HCEC 1CT (cell line): ENCODE measurements at places on chromosomes 2 and 18.

- no peak for DNase-seq
Measured at GRCh38 chr2:210541290-210541902, 15.0 kb upstream of the CPS1 start.

DNA sequence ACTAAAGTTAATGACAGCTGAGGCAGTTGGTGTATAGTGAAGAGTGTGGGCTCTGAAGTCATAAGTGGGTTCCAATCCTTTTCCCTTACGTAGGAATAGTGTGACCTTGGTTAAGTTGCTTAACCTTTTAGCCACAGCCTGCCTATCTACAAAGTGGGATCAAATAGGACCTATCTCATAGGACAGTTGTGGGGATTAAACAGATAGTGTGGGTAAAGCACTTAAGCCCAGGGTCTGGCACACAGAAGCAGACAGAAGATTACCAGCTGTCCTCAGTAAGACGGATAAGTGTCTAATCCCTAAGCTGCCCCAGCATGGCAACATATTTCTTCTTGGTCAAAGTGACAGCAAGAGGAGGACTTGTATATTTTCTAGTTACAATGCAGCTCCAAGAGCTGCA is 28.2 kb downstream of the UBE2F start:
- no peak for DNase-seq

- DNase-seq = no peak
Measured at GRCh38 chr2:30282081-30282480, 50.7 kb downstream of the LBH start.

GRCh38 chr2:230218421-230218820 is 1.4 kb downstream of the SP110 start:
- DNase-seq = no peak

- no peak for DNase-seq
Measured at GRCh38 chr2:8440029-8440778, 241.7 kb upstream of the ID2 start.

DNA sequence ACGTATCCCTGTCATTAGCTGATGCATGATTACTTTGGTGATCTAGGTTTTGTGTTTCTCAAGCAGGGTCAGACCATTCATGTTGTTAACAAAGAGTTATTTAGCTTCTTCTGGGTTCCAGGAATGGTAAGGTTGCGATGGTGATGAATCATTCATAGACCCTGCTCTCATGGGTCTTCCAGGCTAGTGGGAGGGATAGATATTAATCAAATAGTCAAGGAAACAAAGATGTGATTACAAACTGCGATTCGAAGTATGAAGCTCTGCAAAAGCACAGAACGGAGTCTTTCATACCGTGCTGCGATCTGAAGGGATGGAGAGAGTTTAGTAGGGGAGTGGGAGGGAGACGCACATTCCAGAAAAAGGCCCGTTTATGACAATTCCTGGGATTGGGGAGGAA is 42.1 kb downstream of the CAVIN2 start:
- no peak for DNase-seq

DNA sequence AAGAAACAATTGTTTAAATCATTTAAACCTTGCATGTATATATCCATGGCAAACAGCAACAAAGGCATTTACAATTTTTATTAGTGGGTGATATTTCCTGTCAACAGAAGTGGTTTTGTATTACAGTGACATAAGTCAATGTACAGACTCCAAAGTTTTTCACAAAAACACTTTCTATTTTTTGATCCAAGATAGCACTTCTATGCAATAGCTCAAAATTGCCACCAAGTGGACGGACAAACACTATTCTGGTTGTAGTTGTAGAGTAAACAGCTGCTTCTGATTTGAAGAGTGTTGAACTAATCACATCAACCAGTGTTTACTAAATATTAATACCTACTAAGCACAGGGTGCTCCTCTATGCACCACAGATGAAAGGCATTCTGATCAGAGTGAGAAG is 421.4 kb downstream of the NCKAP5 start:
- peak; percentile 19 for DNase-seq

GRCh38 chr2:135694711-135695110 is 46.9 kb upstream of the UBXN4 start:
- no peak for DNase-seq

- no peak for DNase-seq
Measured at GRCh38 chr2:152620985-152621384, 96.3 kb downstream of the PRPF40A start.

DNA sequence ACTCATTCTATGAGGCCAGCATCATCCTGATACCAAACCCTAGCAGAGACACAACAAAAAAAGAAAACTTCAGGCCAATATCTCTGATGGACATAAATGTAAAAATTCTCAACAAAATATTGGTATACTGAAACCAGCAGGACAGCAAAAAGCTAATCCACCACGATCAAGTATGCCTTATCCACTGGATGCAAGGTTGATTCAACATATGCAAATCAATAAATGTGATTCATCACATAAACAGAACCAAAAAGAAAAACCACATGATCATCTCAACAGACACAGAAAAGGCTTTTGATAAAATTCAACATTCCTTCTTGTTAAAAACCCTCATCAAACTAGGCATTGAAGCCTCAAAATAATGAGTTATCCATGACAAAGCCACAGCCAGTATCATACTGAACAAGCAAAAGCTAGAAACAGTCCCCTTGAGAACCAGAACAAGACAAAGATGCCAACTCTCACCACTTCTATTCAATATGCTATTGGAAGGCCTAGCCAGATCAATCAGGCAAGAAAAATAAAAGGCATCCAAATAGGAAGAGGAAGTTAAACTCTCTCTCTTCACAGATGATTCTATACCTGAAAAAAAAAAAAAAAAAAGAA is 45.3 kb downstream of the RTTN start:
- DNase-seq = peak; percentile 33

GRCh38 chr2:24824966-24825882 is 32.0 kb downstream of the CENPO start:
- peak; percentile 28 for DNase-seq

- no peak for DNase-seq
Measured at GRCh38 chr2:8541636-8542035, 140.2 kb upstream of the ID2 start.

- DNase-seq = no peak
Measured at GRCh38 chr18:58196881-58197872, 153.2 kb downstream of the NEDD4L start.

DNA sequence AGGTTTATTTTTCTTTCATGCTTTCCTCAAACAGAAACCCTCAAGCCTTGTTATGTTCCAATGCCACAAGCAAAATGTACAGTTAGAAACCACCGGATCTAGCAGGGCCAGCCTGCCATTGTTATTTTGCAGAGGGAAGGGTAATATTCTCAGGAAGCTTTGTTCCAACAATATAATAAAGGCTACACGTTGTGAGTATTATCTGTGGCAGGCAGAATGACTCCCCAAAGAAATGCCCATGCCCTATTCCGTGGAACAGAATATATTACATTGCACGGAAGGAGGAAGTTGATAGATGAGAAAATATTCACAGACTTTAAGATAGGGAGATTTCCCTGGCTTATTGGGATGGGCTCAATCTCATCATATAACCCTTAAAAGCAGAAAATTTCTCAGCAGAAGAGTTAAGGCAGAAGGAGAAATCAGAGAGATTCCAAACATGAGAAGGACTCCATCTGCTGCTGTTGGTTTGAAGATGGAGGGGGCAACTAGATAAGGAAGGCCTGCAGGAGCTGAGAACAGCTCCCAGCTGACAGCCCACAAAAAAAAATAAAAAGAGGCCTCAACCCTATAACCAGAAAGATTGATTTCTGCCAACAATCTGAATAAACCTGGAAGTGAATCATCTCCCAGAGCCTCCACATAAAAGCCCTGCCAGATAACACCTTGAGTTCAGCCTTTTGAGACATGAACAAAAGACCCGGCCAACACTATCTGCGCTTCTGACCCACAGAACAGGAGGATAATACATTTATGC is 466.6 kb downstream of the LPIN1 start:
- no peak for DNase-seq

DNA sequence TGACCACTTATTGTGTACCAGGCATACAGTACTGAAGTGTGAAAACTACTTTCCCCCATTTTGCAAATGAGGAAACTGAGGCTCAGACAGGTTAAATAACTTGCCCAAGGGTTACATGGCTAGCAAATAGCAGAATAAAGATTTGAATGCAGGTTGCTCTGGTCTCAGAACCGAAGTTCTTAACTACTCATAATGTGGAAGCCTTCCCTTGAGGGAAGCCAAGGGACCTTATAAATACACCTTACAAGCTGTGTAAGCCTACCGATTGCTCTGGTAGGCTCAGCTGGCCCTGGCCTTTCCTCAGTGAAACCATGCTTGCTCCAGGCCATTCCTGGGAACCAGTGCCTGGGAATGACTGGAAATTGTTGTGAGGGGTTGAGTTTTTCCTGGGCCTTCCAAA is 114.6 kb upstream of the CDCA7 start:
- no peak for DNase-seq

DNA sequence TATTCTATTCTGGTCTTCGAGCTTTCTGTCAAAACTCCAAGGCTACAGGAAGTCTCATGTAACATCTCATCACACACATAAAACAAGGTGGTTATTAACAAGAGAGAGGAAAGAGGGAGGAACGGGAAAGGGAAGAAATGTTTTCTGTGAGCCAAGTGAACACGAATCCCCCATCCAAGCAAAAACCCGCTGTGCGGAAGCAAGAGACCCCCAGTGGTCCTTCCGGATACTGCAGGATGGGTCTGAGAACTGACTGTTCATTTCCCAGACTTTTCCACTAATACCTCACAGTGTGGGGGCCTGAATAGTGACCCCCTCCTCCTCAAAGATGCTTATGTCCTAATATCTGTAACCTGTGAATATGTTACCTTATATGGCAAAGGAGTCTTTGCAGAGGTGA is 19.0 kb upstream of the DIPK1C start:
- DNase-seq = no peak

DNA sequence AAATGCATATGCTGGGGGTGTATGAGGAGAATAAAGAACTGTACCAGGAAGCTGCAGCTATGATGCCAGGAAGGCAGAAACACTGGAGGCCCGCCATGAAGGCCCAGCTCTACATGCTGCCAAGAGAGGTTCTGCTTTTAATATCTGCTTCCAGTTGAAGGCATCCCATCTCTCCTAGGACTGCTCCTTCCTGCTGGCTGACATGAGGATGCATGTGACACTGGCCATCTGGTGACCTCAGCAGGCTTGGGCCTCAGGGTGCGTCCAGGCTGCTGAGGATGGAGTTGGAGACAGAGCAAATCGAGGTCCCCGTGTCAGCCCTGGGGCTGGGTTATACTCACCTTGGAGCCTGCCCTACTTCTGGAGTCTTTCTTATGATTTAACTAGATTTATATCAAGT is 49.0 kb downstream of the PSMG2 start:
- no peak for DNase-seq

DNA sequence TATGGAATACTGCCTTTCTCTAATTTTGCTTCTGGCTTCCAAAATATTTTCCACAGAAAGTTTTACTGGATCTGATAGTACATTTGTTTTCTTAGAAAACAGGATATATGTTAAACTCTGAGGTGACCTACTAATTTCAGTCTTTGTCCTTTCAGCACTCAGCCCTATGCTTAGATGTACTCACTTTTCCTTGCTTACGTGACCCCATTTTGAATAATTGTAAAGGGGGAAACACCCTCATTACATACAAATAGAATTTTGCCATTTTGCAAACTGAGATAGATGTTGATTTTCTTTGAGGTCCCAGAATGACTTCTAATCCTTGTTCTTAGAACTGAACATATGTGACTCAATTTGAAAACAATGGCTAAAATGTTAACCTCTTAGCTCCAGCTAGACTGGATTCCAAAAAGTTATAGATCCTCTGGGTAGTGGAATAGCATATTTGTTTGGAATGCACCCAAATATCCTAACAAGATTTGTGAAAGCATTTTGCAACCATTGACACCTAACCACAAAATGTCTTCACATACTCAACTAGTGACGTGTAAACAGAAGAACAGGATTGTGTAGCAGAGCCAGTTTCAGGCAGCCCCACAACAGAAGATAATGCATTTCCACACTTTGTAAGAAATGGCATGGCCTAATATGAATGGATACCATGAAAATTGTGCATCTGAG is 44.8 kb upstream of the EHBP1 start:
- peak; percentile 91 for DNase-seq

GRCh38 chr2:1701020-1701419 is 43.3 kb downstream of the PXDN start:
- no peak for DNase-seq

- no peak for DNase-seq
Measured at GRCh38 chr2:50777954-50778353, 254.0 kb downstream of the NRXN1 start.

- no peak for DNase-seq
Measured at GRCh38 chr18:3647636-3648035, 197.7 kb downstream of the TGIF1 start.

GRCh38 chr2:46751897-46752296 is 163.7 kb downstream of the MCFD2 start:
- no peak for DNase-seq

DNA sequence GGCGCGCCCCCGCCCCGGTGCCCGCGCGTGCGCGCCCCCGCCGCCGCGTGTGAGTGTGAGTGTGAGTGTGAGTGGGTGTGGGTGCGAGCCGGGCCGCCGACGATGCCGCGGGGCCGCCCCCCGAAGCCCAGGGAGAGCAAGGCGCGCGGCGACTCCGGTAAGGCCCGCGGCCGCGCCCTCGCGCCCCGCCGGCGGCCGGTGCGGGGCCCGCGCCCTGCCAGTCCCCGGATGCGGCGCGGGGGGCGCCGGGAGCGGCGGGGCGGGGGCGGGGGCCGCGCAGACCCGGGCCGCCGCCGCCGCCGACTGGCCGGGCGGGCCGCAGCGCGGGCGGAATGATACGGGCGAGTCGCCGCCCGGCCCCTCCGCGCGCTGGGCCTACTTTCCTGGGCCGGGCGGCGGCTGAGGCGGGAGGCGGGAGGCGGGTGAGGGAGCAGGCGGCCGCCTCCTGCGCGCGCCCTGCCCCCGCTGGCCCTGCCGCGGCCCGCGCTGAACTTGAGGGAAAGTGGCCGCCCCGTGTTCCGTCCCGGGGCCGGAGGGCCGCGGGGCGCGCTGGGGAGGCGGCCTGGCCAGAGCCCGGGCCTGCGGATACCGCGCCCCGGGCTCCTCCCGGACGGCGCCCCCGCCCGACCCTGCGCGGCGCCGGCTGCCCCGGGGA is at the start of gene ZNF236:
Gene ZNF236 (plus strand): TSS at position 52 of the 655 bp plus-strand sequence. CDS start 51 bp downstream, at position 103.
- peak; percentile 70 for DNase-seq

DNA sequence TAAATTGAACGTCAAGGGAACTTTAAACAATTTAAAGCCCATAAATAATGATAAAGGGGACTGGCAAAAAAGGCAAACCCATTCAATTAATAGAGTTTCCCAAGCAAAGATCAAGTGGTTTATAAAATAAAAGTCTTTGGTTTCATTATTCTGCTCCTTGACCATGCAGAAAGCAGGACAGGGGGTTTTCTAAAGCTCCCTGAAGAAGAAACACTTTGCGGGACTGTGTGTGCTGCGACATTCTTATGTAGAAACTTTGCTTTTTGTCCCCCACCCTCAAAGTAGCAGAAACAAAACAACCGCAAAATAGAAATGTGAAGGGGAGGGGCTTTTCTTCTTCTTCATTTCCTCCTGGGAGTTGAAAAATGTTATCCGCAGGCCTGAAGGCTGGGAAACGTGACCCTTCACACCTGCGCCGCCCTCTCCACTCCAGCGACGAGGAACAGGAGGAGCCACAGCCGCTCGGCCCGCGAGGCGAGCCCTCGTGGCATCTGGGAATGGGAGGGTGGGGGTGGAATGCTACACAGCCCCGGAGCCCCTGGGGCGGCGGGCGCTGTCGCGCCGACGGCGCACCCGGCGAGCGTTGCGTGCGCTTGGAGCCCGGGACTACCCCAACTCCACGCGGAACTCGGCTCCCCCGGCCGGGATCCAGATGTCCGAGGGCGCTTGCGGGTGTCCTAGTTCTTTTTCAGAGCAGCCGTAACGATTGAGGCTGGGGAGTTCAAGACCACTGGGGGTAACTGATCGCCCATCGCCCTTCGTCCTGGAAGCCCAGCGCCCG is 4.3 kb upstream of the GBX2 start:
- no peak for DNase-seq
